ENCODE measurements at places on chromosomes 1 and 21.

DNA sequence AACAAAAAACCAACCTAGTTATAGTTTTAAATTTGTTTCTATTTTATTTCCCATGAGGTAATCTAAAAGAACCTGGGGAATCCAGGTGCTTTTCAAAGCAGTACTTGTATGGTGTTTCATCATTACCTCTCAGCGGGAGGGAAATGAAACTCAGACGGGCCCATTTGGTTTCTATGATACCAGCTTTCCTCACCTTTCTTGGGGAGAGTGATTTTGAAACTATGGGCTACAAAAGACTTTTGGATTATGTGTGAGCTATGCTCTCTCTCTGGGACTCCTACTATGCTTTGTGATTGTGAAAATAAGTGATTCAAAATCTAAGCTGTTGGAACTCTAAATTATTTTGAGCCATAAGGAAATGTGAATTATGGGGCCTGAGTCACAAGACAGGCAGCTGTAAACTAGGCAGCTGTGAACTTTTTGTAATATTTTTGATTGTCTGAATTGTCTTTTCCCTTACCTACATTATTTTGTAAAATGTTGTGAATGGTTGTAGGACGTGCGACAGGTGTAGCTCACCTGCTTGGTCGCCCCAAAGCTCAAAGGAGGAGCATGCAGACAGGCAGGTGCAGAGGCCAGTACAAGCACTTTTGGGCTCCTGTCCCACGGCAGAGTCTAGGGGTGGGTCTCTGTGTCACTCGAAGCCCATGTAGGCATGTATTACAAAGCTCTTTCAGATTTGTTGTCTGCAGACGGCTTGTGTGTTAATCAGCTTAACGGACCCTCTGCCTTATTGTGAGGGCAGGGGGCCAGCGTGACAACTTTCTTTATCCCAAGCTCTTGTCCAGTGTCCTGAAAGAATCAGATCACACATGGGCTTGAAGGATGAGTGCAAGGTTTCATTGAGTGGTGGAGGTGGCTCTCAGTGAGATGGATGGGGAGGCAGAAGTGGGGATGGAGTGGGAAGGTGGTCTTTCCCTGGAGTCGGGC lies 64.8 kb upstream of the BACH1 start:
- DNase-seq = no peak

GRCh38 chr1:156384658-156385057 lies 15.6 kb downstream of the RHBG start:
- no peak for DNase-seq

- DNase-seq = no peak
Measured at GRCh38 chr1:230753586-230754251, 6.5 kb downstream of the CAPN9 start.

DNA sequence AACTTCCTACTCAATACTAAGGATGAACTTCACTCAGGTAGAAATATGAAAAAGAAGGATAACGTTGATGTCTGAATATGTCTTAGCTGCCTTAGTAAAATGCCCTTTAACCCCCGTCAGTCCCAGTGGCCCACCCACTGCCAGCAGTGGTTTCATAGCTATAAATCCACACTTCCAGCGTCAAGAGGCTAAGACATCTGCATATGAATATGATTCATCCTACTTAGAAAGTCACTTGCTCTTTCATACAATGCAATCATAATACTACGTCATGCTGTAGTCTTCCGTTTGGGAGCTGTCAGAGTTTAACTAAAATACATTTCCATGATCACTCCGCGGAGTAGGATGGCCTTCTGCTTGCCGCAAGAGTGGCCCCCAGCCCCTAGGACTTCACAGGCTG lies 247.3 kb downstream of the SDCCAG8 start:
- no peak for DNase-seq

DNA sequence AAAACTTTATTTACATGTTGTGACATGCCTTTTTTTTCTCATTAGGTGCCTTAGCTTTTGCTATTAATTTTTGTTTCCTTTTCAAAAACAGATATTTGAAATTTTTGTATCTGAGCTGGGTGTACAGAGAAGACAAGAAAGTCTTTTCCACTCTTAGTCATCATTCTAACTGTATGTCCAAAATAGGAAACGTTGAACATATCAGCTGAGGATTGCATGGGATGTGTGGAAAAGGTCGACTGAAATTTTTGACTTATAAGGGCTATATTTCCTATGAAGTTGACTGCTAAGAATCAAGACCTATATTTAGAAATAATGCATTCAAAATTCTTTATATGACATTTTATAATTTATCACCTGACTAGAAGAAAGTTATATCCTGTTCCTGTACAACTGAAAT lies 270.0 kb upstream of the ZRANB2 start:
- DNase-seq = no peak

GRCh38 chr1:192539297-192540092 lies 36.1 kb upstream of the RGS1 start:
- DNase-seq = no peak

DNA sequence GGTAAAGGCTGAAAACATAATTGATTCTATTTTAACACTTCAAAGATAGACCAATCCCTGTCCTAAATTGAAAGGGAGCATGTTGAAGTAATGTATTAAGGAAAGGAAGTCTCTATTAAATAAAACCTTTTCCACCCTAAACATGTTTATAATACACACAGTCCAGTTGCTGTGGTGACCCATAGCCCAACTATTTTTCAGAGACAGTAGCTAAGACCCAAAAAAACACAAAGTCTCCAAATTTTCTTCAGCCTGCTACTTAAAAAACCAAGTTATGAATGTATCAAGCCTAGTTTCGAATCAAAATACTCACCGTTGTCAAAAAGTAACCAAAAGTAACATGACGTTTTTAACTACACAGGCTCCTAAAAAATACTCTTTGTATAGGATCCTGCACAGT lies 1.6 kb downstream of the ELK4 start:
- DNase-seq = no peak

GRCh38 chr1:59360170-59360569 lies 63.3 kb downstream of the FGGY start:
- no peak for DNase-seq

DNA sequence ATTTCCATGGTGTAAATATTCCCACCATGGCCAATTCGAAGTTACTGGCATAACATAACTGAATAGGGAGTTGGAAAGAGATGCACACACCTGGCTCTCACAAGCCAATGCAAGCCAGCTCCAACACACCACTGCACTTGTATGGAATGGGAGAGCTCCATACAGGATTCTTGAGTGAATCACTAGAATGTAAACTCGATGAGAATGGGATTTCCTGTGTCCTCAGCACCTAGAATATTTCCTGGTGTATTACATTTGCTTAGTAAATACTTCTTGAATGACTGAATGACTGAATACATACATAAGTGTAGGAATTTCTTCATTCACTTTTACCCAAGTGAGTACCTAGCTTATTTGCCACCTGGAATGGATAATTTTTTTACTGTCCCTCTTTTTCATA lies 16.2 kb upstream of the PPIE start:
- DNase-seq = no peak

DNA sequence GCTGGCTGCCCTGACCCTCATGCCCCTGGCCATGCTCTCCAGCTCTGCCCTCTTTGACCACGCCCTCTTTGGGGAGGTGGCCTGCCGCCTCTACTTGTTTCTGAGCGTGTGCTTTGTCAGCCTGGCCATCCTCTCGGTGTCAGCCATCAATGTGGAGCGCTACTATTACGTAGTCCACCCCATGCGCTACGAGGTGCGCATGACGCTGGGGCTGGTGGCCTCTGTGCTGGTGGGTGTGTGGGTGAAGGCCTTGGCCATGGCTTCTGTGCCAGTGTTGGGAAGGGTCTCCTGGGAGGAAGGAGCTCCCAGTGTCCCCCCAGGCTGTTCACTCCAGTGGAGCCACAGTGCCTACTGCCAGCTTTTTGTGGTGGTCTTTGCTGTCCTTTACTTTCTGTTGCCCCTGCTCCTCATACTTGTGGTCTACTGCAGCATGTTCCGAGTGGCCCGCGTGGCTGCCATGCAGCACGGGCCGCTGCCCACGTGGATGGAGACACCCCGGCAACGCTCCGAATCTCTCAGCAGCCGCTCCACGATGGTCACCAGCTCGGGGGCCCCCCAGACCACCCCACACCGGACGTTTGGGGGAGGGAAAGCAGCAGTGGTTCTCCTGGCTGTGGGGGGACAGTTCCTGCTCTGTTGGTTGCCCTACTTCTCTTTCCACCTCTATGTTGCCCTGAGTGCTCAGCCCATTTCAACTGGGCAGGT lies 3.8 kb downstream of the GPR61 start:
- no peak for DNase-seq

GRCh38 chr1:5982868-5983267 lies 9.4 kb downstream of the NPHP4 start:
- no peak for DNase-seq

GRCh38 chr1:110434946-110435345 lies 16.0 kb upstream of the PROK1 start:
- no peak for DNase-seq

DNA sequence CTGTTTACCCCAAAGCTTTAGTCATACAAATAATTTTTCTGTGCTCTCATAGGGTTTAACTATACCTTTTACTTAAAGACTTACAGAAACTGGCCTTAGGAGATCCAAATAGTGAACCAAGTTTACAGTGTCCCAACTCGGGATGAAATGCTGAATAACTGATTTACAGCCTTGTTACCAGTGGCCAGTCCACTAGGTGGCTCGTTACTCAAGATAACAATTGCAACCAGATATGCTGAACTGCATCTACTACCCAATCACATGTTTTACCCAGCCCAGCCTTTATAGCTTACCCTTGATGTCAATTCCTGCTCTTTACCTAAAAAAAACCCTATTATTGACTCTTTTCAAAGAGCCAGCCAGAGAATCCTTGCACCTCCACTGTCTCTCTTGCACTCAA lies 1148.8 kb upstream of the ADGRL4 start:
- DNase-seq = no peak

DNA sequence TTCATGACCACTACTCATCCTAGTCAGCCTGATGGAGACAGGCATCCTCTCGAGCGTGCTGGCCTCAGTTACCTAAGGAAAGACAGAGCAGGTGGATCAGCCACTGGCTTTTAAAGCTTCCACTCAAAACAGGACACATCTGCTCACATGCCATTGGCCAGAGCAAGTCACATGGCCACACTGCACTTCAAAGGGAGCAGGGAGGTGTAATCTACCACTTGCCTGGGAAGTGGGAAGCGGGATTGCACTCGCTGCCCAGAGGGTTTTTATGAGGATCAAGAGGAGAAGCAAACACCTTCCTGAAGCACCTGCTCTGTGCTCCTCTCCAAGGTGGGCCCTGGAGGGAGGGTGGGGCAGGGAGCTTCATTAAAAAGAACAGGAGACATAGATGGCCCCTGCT lies 108.0 kb downstream of the TAS1R2 start:
- DNase-seq = no peak

- no peak for DNase-seq
Measured at GRCh38 chr1:67679691-67680090, 5.3 kb upstream of the GADD45A start.

GRCh38 chr21:33587792-33588484 lies 546 bp downstream of the DONSON start:
- DNase-seq = no peak

DNA sequence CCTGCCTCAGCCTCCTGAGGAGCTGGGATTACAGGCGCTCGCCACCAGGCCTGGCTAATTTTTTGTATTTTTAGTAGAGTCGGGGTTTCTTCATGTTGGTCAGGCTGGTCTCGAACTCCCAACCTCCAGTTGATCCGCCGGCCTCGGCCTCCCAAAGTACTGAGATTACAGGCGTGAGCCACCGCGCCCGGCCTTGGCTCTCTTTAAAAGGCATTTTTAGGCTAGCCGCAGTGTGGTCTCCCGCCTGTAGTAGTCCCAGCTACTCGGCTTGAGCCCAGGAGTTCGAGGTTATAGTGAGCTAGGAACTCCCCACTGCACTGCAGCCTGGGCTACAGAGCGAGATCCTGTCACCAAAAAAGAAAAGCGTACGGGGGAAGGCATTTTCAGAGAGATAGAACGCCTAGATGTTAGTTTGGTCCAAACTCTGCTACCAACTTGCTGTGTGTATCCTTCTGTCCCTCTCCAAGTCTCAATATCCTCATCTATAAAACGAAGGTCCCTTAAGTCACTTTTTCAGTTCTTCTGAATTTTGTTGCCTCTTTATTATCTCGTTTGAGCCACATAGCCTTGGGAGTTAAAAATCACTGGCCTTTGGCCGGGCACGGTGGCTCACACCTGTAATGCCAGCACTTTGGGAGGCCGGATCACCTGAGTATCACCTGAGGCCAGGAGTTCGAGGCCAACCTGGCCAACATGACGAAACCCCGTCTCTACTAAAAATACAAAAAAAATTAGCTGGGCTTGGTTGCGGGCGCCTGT lies 734 bp downstream of the MED18 start:
- peak; percentile 33 for DNase-seq

DNA sequence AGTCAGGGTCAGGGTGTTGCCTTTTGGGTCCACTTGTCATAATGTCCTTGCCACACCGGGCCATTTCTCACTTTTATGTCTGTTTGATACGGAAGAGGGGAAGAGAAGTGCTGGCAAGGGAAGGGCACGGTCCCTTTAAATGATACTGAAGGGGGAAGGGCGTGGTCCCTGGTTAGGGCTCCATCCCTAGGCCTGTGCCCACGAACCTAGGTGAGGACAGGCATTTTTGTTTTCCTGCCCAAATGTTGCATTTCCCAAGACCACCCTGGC lies 25.2 kb downstream of the B3GALT5 start:
- no peak for DNase-seq

DNA sequence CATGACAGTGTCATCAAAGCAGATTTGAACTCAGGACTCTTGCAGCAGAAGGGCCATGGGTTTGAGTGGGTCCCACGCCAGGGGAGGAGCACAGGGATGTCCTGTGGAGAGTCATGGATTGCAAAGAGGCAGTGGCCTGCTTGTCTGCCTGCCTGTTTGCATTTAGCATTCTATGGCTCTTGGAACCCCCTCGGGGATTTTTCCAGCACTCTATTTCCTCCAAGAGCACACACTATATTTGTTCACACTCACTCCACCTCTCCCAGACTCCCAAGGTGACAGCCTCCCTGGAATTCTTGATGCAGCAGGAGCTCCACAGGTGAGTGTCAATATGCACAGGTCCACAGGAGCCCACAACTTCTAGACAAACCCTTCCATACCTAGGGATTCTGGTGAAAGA lies 73.1 kb upstream of the LRRN2 start:
- no peak for DNase-seq

DNA sequence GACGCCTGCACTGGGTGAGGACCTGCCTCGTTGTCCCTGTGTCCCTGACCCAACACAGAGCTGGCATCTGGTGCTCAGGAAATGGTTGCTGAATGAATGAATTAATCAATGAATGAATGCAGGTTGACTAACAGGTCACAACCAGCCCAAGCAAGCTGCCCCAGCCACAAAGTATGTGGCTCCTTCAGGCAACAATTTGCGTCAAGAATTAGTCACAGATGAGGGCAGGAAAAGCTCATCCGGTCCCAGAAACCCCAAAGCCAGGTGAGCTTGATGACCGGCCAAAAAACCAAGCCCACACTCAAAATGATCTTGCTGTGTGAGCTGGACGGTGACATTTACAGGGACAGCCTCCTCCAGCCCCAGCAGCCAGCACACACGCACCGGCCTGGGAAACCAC lies 40.6 kb upstream of the GPR153 start:
- DNase-seq = no peak

GRCh38 chr1:41914516-41914915 lies 4.2 kb downstream of the HIVEP3 start:
- no peak for DNase-seq

- no peak for DNase-seq
Measured at GRCh38 chr1:214448536-214448935, 102.9 kb downstream of the PTPN14 start.

GRCh38 chr1:68232289-68233148 lies at the start of gene WLS:
Gene WLS, minus strand, starts transcription at chr1:68232523. Its CDS starts 224 bp downstream, at chr1:68232299.
- DNase-seq = no peak

- no peak for DNase-seq
Measured at GRCh38 chr1:6819246-6820040, 34.2 kb downstream of the CAMTA1 start.

All from stimulated activated CD8-positive, alpha-beta memory T cell treated with anti-CD3 and anti-CD28 coated beads, Interleukin-7, amount 100 ng/mL, for 4 hours (primary cell).